ENCODE measurements at places on chromosomes 7 and 10.
A peak's percentile ranks its signal among the peaks of the same experiment; 100 is the strongest.

GRCh38 chr7:81709836-81710235 is 60.0 kb downstream of the HGF start:
- no peak for DNase-seq

DNA sequence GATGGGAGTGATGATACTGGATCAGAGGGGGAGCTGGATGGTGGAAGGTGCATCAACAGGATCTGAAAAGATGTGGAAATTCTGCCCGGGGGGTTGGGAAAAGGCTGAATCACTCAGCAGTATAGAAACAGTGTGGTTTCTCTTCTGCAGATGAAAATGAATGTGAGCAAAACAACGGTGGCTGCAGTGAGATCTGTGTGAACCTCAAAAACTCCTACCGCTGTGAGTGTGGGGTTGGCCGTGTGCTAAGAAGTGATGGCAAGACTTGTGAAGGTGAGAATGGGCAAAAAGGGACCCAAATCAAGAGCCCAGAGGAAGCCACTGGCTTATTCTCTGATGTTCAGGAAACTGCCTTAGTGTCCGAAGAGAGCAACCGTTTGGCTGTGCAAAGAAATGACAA is 12.9 kb downstream of the OIT3 start:
- no peak for DNase-seq

DNA sequence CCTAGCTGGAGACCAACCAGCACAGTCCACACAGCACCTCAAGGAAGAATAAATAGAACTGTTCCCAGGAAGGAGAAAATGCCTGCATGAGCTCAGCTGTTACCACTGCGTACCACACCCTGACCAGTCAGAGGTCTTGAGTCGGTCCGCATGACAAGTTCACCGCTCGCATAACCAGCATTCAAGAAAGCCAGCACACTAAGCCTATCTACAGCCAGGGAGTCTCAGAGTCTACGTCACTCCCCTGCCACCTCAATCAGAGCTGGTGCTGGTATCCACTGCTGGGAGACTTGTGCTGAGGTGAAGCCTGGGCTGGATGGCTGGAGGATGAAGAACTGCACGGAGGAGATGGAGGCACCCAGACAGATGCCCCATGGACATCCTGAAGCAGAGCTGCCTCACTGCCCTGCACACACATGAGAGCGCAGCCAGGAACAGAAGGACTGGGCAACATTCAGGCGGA is 19.6 kb downstream of the AKR1C1 start:
- DNase-seq, result no peak

DNA sequence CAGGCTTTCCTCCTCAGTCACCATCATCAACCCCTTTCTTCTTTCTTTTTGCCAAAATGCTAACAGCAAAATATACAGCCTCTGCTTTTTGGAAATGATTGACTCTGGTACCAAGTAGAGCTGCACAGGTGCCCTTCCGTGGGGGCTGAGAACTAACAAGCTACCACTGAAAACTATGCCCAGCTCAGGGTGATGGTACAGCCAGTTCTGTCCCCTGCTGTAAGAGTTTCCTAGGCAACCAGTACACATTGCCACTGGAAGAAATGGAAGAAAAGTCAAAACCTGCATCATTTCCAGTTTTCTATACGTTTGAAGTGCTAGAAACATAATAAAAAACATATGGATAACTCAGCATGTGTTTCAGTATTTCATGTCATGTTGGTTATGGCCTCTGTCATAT is 297.5 kb downstream of the PRKG1 start:
- no peak for DNase-seq

DNA sequence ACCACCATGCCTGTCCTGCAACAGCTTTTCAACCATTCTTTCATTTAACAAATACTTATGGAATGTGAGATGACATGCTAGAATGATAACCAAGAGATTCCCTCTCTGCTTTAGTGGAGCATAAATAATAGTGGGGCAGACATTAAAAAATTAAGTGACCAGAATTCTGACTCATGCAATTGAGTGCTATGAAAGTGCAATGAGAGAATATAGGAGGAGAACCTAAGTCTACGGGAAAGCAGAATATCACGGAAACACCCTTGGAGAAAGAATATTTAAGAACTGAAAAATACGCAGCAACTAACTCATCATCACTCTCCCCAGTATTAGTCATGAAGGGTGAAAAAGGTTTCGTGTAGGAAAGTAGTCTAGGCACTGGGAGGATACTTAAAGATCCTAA is 7.1 kb downstream of the KIF5B start:
- no peak for DNase-seq

DNA sequence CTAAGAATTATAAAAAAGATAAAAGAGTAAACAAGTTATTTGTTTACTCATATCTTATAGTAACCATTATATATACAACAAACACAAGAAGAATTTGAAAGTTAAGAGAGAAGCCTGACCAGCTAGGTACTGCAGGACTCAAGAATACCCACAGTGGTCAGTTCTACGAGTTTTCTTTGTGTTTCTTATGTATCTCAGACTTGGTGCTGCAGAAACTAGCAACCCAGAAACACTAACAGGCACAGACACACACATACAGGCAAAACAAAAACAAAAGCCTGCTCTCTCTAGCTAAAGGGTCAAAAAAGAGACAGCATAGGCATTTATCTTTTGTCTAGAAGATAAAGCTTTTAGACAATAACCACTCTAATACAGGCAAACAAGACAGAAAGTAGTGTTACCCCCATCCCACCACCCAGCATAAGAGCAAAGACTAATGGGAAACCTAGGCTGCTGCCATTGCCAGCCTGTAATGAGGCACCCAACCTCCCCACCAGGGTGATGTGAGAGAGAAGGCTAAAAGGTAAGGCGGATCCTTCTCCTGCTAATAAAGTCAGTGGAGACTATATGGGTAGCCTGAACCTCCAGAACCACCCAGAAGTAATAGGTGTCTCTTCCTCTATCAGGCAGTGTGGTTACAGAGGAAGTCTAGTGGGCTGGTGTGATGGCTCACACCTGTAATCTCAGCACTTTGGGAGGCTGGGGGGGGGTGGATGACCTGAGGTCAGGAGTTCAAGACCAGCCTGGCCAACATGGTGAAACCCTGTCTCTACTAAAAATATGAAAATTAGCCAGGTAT is 113.9 kb downstream of the DNAJC1 start:
- DNase-seq, result no peak

- DNase-seq, result no peak
These were observed 1.4 kb downstream of the HECW1 start for GRCh38 chr7:43113622-43114457.

GRCh38 chr10:126659750-126660149 is 10.7 kb downstream of the C10orf90 start:
- DNase-seq, result no peak

GRCh38 chr10:79187121-79187940 is 118.6 kb downstream of the ZMIZ1 start:
- DNase-seq, result no peak

DNA sequence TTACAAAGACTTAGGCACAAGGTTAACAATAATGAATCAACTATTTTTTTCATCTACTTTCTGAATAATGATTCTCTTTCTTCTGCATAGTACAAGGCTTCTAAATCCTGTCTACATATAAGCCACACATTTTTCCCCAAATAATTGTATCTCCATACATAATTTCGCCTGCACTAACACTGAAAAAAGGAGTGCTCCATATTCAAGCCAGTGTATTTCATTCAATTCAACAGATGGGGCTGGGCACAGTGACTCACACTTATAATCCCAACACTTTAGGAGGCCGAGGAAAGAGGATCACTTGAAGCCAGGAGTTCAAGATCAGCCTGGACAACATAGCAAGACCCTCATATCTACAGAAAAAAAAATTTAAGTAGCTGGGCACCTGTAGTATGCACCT is 86.0 kb upstream of the ZNF800 start:
- DNase-seq, result no peak

- no peak for DNase-seq
These were observed 2.5 kb upstream of the CFAP58 start for GRCh38 chr10:104351061-104351702.

DNA sequence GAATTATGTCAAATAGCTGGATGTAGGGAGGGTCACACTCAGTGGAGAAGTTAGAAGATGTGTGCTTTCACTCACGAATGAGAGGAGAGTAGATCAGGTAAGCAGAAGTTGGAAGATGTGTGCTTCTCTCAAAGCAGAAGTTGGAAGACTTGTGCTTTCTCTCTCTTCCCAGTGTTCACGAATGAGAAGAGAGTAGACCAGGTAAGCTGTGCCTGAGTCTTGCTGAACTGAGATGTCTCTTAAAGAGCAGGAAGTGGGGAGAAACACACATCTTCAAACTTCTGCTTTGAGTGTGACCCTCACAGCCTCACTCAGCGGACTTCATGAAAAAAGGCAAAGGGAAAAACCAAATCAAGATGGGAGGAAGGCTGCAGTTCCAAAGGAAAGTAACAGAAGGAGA is 7.0 kb upstream of the TMEM243 start:
- DNase-seq, result no peak

DNA sequence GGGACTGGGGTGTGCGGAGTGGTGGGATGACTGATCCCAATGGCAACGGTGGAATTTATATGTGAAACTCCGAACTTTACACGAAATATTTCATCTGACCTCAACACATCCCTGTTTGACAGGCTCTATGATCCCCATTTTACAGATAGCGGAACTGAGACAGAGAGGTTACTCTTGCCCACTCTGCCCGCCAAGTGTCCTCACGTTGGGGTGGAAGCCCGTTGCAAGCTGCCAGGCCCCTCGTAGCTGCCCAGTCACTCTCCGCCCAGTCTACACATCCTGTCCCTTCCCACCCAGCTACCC is 397 bp upstream of the NFE2L3 start:
- DNase-seq, result no peak

DNA sequence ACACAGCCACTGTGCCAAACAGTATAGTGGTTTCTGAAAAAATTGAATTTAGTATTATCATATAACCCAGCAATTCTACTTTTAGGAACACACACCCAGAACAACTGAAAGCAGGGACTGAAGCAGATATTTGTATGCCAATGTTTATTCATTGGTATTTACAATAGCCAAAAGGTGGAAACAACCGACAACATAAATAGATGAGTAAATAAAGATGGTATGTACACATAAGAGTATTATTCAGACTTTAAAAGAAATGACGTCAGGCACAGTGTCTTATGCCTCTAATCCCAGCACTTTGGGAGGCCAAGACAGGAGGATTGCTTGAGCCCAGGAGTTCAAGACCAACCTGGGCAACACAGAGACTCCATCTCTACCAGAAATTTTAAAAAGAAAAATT is 7.2 kb downstream of the CDCA7L start:
- DNase-seq, result no peak

GRCh38 chr7:22192801-22193200 is 164.2 kb downstream of the RAPGEF5 start:
- no peak for DNase-seq

- DNase-seq, result no peak
These were observed 99.1 kb upstream of the CACNA2D1 start for GRCh38 chr7:82542665-82543064.

- no peak for DNase-seq
These were observed 1022.6 kb downstream of the KCNMA1 start for GRCh38 chr10:76615049-76615448.

GRCh38 chr10:120977897-120978296 is 126.7 kb downstream of the WDR11 start:
- DNase-seq, result no peak

GRCh38 chr10:127978481-127978880 is 71.6 kb downstream of the PTPRE start:
- DNase-seq, result no peak

DNA sequence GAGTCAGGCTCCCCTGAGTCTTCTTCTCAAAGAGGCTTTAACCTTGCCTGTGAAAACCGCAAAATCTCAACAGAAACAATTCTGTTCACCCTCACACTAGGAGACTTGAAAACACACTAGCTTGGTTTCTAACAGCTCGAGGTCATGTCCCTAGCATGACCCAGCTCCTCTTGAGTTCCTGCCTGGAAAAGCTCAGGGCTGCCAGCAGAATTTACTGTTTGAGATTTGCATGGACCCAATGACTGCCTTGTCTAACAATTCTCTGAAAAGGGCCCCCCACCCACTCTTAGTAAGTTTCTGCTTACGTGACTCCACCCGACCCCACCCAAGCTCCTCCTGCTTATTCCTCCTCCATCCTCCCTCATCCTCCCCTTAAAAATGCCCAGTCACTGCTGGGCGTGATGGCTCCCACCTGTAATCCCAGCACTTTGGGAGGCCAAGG is 85.1 kb upstream of the KMT2C start:
- no peak for DNase-seq

- DNase-seq, result no peak
These were observed 9.6 kb upstream of the CTBP2 start for GRCh38 chr10:125169915-125170314.

DNA sequence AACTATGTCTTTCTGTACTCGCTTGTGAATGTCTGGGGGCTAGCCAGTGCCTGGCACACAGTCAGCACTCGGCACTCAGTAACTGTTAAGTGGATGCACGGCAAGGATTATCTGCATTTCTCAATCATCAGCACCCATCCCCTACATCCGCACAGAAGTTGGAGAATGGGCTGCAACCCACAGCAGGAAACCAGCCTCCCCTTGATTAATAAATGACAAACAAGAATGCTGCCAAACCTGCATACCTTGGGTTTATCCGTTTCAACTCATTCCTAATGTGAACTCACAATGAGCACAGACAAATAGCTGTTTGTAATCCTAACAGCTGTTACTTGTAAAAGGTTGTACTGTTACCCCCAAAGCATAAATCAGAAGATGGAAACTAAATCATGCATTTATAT is 28.9 kb downstream of the PPP1R3C start:
- DNase-seq, result no peak

- no peak for DNase-seq
These were observed 68.0 kb downstream of the GBF1 start for GRCh38 chr10:102313221-102313896.

DNA sequence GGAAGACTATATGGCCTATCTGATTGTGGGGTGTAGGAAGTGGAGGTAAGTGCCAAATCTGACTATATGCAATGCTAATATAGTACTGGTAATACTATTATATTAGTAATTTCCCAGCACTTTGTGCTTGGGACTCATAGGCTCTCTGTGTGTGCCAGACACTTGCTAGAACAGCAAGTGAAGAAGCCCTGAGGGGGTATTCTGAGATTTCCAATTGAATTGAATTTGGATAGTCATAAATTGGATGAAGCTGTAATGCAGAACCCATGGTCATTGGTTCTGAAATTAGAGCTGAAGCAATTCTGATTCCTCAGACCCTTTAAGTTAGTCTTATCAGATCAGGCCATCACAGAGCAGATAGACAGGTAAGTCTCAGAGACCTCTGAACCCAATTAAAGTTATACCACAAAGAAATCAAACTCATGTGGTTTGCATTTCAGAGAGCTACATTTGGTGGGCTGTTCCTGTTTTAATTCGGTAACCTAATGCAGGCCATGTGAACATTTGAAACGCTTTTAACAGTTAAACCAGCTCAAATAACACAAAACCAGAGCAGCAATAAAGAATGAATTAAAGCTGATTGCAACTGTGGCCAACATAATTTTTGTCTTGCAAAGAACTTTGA is 179.5 kb downstream of the CREB5 start:
- no peak for DNase-seq

- DNase-seq, result no peak
These were observed 13.5 kb downstream of the SFMBT2 start for GRCh38 chr10:7397049-7398035.

- peak; percentile 19 for DNase-seq
These were observed 548 bp downstream of the AGAP3 start for GRCh38 chr7:151086802-151087244.
